CD4-positive, alpha-beta T cell treated with Interleukin-12 subunit alpha and Interleukin-12 subunit beta, for 1 hour (primary cell): ENCODE measurements at places on chromosomes 1 and 21.
A peak's percentile ranks its signal among the peaks of the same experiment; 100 is the strongest.

DNA sequence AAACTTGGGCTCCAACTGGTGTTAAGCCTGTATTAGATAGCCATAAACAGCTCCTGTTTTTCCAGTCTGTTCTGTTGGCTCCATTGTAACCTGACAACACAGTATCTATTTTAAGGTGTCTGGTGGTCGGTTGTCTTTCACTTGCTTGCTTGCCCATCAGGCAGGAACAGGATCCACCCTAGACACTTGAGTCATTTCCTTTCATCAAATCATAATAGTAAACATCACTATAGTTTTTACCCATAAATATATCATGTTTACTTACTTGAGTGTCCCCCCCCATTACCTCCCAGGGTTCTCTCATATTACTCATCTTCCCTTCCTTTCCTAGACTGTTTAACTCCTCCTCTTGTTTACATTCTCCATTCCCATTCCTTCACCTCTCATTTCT, 2.9 kb downstream of the DDI2 start:
- peak; percentile 50 for DNase-seq

DNA sequence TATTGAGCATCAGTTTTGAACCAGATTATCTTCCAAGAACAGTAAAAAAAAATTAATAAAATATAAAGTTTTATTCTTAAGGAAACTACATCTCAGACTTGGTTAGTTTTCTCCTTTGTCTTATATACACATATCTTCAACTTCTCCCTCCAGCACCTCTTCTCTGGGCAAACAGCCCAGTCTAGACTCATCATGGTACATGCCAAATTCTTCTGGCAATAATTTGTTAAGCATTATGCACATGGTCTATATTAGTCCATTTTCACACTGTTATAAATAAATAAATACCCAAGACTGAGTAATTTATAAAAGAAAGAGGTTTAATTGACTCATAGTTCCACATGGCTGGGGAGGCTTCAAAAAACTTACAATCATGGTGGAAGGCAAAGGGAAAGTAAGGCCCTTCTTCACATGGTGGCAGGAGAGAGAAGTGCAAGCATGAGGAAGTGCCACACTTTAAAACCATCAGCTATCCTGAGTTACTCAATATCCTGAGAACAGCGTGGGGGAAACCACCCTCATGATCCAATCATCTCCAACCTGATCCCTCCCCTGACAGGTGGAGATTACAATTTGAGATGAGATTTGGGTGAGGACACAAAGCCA, 108.7 kb upstream of the RNPC3 start:
- no peak for DNase-seq

DNA sequence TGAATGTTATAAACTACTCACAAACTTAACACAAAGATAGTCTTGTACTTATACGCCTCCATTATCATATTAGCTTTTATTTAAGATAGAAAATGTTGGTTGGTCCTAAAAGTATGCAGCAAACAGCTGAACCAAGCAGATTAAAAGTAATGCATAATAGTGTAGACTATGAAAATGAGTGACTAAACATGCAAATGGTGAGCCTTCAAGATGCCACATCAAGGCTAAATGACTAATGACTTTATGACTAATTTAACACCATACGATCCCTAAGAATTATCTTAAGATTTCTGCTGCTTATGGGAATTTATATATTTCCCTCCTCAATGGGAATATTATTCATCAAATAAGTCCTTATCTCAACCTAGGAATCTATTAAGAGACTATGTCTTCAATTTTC, 4.6 kb downstream of the GPATCH2 start:
- DNase-seq = no peak

DNA sequence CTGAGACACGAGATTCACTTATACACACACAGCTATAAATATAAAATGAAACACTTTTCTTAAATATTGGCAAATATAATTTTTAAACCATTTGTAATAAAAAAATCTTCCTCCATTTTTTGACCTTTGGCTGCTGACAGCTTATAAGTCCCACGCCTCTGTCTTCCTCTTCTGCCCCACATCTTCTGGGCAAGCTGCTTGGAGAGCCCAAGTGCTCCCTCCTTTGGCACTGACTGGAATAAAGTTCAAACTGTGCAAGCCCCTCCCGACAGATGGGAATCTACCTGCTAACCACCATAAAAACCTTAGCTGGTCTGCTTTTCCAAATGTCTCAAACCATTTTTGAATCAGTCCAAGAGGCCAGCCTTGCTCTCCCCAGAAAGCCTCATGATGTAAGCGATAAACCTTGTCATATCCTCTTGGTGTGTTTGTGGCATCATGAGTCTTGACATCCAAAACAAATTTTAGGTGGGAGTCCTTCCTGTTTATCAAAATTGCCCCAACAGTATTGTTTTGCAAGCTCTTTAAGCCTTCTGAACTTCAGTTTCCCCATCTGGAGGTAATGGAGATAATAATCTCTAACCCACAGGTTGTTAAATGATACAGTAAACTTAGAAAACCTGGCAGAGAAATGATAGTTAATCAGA, 99.8 kb downstream of the SNX7 start:
- no peak for DNase-seq

- DNase-seq = no peak
These were observed 43.8 kb downstream of the CCN1 start for GRCh38 chr1:85624361-85624760.

- DNase-seq = no peak
These were observed 5.5 kb downstream of the OR2C3 start for GRCh38 chr1:247530785-247531184.

- DNase-seq = no peak
These were observed 44.4 kb downstream of the KANK4 start for GRCh38 chr1:62274496-62275485.

DNA sequence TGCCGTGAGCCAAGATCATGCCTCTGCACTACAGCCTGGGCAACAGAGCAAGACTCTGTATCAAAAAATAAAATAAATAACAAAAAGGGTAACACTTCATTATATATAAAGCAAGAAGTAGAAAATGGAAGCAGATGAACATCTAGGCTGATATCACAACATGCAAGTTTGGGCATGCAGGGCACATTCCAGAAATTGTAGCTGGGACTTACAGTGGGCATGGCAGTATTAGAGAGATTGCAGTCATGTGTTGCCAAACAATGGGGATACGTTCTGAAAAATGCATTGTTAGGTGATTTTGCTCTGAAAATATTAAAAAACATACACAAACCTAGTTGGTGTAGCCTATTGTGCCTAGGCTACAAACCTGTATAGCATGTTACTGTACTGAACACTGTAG, 441.0 kb upstream of the PRMT6 start:
- no peak for DNase-seq

DNA sequence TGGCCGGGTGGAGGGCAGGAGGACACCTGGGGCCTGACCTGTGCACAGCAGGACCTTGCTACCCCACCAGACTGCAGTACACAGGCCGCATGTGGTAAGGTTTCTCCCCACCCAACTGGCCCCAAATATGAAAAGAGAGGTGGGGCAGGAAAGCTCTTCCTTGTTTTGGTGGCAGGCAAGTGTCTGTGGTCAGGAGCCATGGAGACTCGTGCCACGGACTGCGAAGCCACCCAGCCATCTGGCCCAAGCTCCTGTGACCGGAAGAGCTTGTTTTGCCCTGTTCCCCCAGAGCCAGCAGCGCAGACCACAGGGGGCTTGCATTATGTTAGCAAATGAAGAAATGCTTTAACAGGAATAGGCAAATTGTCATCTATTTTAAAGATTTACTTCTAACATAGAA, 54.9 kb downstream of the OLIG1 start:
- DNase-seq = no peak

GRCh38 chr1:225877580-225877979, 4.6 kb downstream of the TMEM63A start:
- no peak for DNase-seq

- no peak for DNase-seq
These were observed 5.0 kb downstream of the FAF1 start for GRCh38 chr1:50955116-50955515.

GRCh38 chr21:36089946-36090345, 20.1 kb downstream of the CBR1 start:
- no peak for DNase-seq

DNA sequence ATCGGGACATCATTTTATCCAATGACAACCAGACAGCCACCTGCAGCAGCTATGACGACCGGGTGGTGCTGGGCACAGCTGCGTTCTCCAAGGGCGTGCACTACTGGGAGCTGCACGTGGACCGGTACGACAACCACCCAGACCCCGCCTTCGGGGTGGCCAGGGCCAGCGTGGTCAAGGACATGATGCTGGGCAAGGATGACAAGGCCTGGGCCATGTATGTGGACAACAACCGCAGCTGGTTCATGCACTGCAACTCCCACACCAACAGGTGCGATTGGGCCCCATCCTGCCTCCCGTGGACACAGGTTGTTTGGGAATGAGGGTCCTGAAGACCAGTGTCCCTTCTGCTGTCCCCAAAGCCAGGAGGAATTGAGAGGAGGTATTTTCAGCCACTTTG, 32.0 kb upstream of the GNPAT start:
- DNase-seq = no peak

GRCh38 chr1:170377440-170377839, 154.5 kb upstream of the GORAB start:
- DNase-seq = no peak

GRCh38 chr1:188224263-188224662, 1395.5 kb downstream of the PLA2G4A start:
- no peak for DNase-seq
